ENCODE measurements at places on chromosomes 4 and X. TPM values are rescaled to one million over a fixed set of nuclear protein-coding genes. Genes with fewer than 3 reads are reported as not detected.

Gene RHOXF1
- 0.45 TPM for total RNA-seq

Gene DCAF4L1
- 0.15 TPM for total RNA-seq

Gene SHOX
- total RNA-seq, result 0.11 TPM

Gene SPOCK3
- total RNA-seq, result 0.77 TPM

Gene FOXR2
- not detected for total RNA-seq

Gene C4orf46
- 7.4 TPM for total RNA-seq

Gene MAGEC3
- not detected for total RNA-seq

Gene IRS4
- not detected for total RNA-seq

Gene ERAS
- total RNA-seq, result 0.32 TPM

Gene BMP3
- 3.3 TPM for total RNA-seq

- no peaks in the 10 kb centered on the region for H3K36me3 ChIP-seq
- no peak overlapping the region for H3K27ac ChIP-seq
- H3K27me3 ChIP-seq, result no peaks in the 10 kb centered on the region
- no peak overlapping the region for H3K4me3 ChIP-seq
- no peak for DNase-seq
- no peaks in the 10 kb centered on the region for H3K4me1 ChIP-seq
Observed at GRCh38 chrX:103177556-103177955, 37.4 kb upstream of the BEX4 start.

DNA sequence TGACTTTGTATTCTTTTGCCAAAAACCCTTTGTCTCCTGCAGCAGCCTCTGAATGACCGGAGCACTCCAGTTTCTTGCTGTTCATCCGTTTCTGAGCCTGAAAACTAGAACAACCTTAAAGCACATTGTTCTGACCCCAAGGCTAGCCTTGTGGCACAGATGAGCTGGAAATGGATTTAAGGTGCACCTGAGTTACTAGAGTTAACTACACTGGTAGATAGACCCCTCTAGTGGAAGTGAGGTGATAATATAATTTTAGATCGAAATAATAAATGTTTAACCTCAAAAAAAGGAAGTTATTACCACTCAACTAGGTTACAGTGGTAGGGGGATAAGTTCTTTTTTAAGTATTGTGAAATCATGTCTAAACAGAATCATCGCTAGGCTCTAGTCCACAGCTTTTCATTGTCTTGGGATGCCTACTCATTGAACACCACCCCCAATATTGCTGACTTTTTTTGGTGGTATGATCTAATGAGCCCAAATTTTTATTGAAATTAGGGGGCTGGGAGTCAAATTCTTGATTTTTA is 2.7 kb downstream of the PLS3 start:
- no peak overlapping the region for H3K27ac ChIP-seq
- no peak overlapping the region for H3K4me3 ChIP-seq
- peaks cover 27% of the 10 kb centered on the region for H3K27me3 ChIP-seq

GRCh38 chr4:37760840-37761239 is 65.6 kb upstream of the PGM2 start:
- no peak overlapping the region for H3K4me3 ChIP-seq
- no peak for DNase-seq
- no peaks in the 10 kb centered on the region for H3K4me1 ChIP-seq
- no peak overlapping the region for H3K27ac ChIP-seq

DNA sequence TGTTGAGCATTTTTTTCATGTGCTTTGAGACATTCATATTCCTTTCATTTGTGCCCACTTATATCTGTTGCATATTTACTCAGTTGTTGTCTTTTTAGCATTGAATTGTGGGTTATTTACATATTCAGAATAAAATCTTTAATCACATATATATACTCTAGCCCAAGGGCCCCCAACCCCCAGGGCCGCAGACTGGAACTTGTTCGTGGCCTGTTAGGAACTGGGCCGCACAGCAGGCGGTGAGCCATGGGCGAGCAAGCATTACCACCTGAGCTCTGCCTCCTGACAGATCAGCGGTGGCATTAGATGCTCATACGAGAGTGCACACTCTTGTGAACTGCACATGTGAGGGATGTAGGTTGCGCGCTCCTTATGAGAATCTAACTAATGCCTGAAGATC is 480.6 kb downstream of the KCTD8 start:
- no peaks in the 10 kb centered on the region for H3K4me1 ChIP-seq
- no peaks in the 10 kb centered on the region for H3K36me3 ChIP-seq
- H3K4me3 ChIP-seq, result no peak overlapping the region
- no peak overlapping the region for H3K27ac ChIP-seq
- no peaks in the 10 kb centered on the region for H3K27me3 ChIP-seq
- no peak for DNase-seq

GRCh38 chrX:72487661-72488060 is 85.0 kb downstream of the HDAC8 start:
- no peaks in the 10 kb centered on the region for H3K36me3 ChIP-seq
- H3K4me3 ChIP-seq, result no peak overlapping the region
- no peak overlapping the region for H3K27ac ChIP-seq
- H3K27me3 ChIP-seq, result peaks cover 4% of the 10 kb centered on the region

- no peak for DNase-seq
- H3K27me3 ChIP-seq, result no peaks in the 10 kb centered on the region
- no peaks in the 10 kb centered on the region for H3K36me3 ChIP-seq
- no peak within 1 kb of the TSS for H3K4me3 ChIP-seq
- no peak within 1 kb of the TSS for H3K27ac ChIP-seq
- no peaks in the 10 kb centered on the region for H3K4me1 ChIP-seq
Observed at GRCh38 chrX:116170511-116170910, at the start of gene AGTR2. AGTR2 (plus strand) TSS chrX:116170744; CDS start chrX:116172281, 1,537 bp downstream.

DNA sequence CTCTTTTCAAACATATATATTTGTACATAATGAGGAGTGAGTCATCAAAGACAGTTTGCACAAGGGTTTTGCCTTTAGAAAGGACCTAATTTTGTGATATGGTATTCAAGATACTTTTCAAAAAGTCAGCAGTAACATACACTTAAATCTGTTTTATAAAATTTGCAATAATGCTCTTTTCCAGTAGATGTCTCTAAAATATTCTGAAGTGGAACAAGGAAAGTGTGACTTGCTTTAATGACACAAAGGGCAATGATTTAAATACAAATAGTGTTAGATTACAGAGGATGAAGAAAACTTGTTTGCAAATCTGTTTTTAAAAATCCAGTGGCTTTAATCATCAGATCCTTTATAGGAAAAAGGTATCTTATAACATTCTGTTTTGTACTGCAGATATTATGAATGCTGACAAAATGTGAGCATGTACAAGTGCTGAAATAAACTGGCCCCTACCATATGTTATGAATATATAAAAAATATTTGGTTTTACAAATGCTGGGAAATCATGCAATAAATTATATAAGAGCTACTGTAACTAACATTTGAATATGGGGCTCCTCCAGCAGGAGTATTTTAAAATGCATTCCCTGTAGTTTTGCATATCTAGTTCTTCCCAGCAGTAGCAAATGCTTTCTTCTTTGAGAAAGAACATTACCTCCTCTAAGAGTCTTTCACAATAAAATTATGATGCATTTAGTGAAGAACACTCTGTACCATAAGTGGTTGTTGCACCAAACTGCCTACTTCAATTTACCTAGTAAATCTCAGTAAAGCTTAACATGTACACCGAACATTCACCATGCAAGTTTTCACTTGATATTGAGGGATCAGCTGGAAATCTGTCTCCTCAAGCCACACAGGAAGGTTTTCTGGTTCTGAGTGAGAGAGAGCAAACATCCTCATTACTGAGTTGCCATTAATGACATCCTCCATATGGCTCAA is 20.2 kb downstream of the MMRN1 start:
- no peaks in the 10 kb centered on the region for H3K27me3 ChIP-seq
- no peak overlapping the region for H3K4me3 ChIP-seq
- no peak overlapping the region for H3K27ac ChIP-seq
- no peak for DNase-seq

GRCh38 chr4:48247878-48248558 is 21.6 kb downstream of the TEC start:
- H3K4me3 ChIP-seq, result no peak overlapping the region
- H3K27ac ChIP-seq, result no peak overlapping the region
- DNase-seq, result no peak
- H3K36me3 ChIP-seq, result no peaks in the 10 kb centered on the region

- no peaks in the 10 kb centered on the region for H3K36me3 ChIP-seq
- H3K27me3 ChIP-seq, result no peaks in the 10 kb centered on the region
- no peak overlapping the region for H3K27ac ChIP-seq
- DNase-seq, result no peak
- no peak overlapping the region for H3K4me3 ChIP-seq
Observed at GRCh38 chr4:182318256-182318655, 75.1 kb downstream of the TENM3 start.

- no peak overlapping the region for H3K4me3 ChIP-seq
- H3K27me3 ChIP-seq, result no peaks in the 10 kb centered on the region
- H3K4me1 ChIP-seq, result no peaks in the 10 kb centered on the region
- H3K27ac ChIP-seq, result no peak overlapping the region
Observed at GRCh38 chr4:179762840-179763239, 2320.6 kb upstream of the AGA start.

Data from colonic mucosa (tissue), 4 donors.